Hematopoietic multipotent progenitor cell (in vitro differentiated cells): ENCODE measurements at places on chromosomes 12 and 14. TPM values are rescaled to one million over a fixed set of nuclear protein-coding genes. Genes with fewer than 3 reads are reported as not detected.

RAB2B gene
- 19.1 TPM for total RNA-seq

MED6 gene
- 19.1 TPM for total RNA-seq

FAM90A1 gene
- under 0.01 TPM for total RNA-seq

GPD1 gene
- under 0.01 TPM for total RNA-seq

IGF1 gene
- total RNA-seq, result under 0.01 TPM

FGF6 gene
- total RNA-seq, result not detected

FGF23 gene
- total RNA-seq, result not detected
